ENCODE measurements at places on chromosomes 7 and 10.

DNA sequence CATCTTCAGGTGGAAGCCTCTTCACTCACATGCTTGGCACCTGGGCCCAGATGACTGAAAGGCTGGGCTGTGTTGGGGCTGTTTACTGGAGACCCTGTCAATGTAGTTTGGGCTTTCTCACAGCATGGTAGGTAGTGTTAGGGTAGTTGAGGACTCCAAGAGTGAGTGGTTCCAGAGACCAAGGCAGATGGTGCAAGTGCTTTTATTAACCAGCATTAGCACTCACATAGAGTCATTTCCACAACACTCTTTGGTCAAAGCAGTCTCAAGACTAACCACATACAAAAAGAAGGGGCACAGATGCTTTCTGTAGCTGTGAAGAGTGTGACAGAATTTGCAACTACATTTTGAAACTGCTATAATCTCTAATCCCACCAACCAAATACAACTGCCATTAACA is 135.0 kb downstream of the RTKN2 start:
- no peak for DNase-seq

GRCh38 chr7:41529831-41530230 is 173.1 kb downstream of the INHBA start:
- no peak for DNase-seq

DNA sequence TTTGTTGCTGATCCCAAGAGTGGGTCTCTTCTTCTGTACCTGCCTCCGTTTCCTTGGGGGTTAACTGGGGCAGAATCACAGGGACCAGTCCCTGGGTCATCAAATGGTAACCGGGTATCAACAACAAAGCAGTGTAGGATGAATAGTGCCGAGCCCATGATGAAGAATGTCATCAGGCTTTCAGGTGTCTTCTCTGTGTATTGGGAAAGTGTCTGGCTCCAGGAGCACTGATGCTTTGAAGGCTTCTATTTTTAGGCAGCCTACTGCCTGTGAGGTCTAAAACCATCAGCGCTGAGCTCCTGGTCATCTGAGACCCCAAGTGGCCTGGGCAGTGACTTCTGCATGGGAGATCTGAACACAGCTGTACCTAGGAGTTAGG is 48.2 kb upstream of the SHH start:
- DNase-seq = no peak

DNA sequence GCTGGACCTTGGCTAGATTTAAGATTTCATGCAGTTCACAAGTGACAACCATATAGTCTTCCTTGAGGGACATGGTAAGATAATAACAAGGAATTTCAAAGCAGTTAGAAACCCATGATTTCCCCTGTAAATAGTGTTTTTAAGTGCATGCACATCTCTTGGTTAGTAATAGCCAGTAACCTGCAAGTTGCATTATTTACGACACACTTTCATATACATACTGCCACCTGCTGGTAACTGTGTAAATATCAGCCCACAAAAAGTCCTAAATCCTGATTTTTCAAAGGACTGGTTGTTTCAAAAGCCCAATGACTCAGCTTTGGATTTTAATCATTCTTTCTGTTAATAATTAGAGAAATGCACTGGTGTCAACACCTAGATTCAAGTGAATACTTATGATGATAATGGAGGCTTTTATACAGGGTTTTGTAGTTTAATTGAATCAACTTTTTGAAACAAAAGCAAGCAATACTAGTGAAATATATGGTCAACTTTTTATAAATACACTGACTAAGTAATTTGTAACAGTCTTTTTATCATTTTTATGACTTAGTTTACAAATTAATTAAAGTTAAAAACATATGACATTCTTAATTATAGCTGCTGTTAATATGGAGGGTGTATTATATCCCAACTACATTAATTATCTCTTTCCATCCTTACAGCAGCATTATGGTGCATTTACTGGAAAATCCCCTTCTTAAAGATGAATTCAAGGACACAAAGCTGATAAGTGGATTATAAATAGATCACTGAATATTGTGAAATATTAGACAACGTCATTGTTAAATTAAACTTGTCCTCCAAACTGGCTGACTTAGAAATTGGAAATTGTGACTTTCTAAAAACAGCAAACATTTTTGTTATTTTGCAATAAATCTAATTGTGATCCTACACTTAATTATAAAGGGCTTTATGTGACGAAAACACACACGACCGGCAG is 367.7 kb upstream of the SEMA3D start:
- DNase-seq = no peak

- no peak for DNase-seq
Measured at GRCh38 chr10:70331486-70332268, 47.9 kb upstream of the NPFFR1 start.

GRCh38 chr10:24882047-24882698 is 70.2 kb downstream of the PRTFDC1 start:
- DNase-seq = no peak

DNA sequence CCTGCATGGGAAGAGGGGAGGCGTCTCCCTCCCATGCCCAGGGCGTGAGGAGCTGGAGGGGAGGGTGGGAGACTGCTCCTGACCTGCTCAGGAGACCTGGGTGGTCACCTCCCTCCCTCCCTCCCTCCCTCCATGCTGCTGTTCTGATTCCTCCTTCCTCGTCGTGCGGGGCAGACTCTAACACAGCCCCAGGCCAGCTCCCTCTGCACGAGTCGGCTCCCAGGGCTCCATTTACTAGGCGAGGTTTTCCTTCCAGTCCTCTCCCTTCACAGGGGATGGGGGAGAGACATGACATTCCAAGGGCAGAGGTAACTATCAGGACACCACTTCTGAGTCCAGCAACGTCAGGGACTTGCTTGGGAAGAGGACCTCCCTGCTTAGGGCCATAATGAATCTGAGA is 23.6 kb downstream of the VIPR2 start:
- DNase-seq = no peak

DNA sequence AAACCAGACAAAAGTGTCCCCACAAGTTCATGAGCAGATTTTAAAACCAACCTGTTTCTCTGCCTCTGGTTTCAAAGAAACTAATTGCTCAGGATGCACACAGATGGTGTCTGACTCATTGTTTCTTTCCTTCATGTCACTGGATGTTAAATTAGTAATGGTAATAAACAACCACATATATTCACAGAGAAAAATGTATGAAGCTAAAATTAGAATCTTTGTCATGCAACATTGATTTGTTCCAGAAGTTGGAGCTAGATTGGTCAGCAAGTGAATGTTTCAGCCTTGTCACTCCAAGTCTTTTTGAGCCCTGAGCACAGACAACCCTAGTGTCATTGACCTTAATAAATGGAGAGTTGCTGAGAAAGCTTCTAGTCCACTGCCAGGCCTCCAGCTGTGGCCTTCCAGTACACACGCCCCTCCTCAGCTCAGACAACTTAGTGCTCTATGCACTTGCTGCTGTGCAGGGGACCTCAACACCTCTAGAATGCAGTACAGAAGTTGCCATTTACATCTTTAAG is 175.9 kb downstream of the CCDC71L start:
- no peak for DNase-seq

- DNase-seq = no peak
Measured at GRCh38 chr10:93440591-93441091, 41.5 kb downstream of the MYOF start.

All from upper lobe of right lung (tissue), 1 donor.